ENCODE measurements at places on chromosomes 1 and 21.

- peak; percentile 70 for DNase-seq
Observed at GRCh38 chr1:189669846-189670245, 807.8 kb downstream of the BRINP3 start.

DNA sequence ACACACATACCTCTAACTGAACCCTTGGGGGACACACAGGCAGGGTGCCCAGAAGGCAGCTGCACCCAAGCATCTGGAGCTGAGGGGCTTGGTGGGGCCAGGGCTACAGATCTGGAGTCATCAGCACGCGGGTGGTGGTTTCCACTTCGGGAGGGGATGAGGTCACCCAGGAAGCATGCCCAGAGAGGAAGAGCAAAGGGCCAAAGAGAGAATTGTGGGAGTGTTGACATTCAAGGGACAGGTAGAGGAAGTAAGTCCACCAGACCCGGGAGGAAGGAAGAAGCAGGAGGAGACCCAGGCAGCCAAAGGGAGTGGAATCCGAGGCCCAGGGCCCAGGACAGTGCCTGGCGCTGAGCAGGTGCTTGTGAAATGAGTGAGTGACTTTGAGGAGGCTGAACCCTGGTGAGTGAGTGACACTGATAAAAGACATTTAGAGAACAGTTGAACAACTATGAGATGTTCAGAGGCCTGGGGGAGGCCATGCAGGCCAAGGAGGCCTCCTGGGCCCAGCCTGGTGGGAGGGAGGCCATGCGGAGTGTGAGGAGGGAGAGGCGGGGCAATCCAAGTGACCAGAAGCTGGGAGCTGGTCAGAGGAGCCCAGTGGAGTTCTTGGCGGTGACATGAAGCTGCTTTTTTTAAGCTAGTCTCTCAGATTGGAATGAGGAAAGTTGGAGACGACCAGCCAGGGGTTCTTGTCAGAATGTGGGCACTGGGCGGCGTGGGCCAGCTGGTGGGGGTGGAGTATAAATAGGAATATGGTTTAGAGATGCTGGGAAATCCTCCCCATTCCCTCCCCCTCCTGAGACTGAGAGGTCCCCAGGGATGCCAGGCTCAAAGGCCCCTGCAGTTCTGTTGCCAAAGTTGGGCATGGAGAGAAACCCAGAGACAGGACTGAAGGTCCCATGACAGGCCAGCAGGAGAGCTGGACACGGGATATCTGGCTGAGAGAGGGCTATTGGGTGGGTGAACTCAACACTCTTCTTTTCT, 7.9 kb downstream of the CDK18 start:
- no peak for DNase-seq

DNA sequence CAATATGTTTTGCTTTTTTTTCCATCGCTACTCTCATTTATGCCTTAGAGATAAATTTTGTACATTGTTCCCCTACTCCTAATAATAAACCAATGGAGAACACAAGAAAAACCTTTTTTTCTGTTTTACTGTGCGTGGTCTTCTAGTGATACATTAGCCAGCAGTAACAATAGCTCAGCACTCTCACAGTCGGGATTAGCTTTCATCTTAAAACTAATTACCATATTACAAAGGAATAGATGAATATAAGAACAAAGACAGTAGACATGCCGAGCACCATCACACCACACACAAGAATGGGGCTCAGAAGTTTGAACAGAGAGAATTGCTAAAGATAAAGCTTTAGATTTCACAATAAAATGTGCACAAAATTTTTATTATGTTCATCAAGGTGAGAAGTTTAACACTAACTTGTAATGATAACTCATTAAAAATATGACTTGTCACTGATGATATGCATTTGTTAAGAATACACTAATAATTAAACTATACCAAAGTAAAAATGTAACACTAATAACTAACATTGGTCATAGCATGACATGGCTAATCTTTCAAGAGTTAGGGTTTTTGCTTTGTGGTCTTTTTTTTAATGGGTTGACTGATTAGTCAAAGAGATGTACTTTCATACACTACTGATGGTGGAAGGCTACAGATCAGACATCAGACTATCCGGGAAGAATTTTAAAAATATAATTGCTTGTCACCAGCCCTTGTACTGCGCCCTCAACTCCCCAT, 61.8 kb downstream of the EXTL2 start:
- DNase-seq: no peak

GRCh38 chr1:27090911-27091310, 64.0 kb downstream of the SLC9A1 start:
- no peak for DNase-seq

DNA sequence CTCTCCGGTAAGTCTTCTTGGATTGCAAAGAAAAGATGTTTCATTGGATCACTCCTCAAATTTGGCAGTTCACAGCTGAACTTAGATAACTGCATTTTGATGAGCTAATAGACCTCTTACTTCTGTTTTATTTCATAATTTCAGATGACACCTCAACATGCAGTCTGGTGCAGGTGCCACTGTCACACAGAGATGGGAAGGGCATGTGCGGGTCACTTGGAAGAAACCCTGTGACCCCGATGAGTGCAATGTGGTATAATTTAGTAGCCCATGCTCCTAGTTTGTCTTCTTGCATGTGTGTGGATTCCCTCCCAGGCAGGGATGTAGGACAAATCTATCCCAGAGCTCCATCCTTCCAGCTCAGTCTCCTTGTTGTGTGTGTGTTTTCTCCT, 481 bp upstream of the SLAMF1 start:
- no peak for DNase-seq

DNA sequence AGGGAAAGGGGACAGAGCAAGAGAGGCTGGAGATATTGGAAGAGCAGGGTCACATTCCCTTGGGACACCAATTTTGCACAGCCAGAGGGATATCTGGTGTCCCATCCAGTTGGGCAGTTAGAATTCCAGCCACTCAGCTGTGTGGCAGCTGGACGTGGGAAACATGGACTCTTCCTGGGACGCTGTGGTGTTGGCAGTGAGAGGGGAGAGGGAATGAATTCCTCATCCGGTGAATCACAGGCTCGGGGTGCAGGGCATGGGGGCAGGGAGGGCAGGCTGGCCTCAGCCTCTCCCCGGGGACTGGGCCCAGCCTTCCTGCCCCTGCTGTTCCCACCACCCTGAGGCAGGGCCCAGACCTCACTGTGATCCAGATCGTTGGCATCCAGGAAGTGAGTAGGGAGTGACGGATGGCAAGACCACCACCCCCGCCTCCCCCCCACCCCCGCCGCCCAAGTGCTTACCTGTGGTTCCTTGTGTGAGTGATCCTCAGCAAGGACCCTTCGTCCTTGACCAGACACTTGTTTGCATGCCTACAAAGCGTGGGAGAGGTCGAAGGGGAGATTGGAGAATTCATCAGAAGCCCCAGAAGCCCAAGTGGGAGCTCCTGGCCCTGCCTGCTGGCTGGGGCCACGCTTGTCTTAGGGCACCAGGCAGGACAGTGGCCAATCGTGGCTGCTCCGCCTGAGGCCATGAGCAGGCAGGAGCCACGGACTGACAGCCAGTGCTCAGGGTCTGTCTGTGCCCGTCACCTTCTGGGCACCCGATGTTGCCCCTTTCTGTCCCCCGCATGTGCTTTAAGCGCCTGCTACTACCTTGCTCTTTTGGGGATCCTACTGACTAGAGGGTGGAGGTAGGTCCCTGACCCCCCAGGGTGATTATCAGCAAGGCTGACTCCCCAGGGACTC, 8.7 kb downstream of the WNT3A start:
- DNase-seq: peak; percentile 45

DNA sequence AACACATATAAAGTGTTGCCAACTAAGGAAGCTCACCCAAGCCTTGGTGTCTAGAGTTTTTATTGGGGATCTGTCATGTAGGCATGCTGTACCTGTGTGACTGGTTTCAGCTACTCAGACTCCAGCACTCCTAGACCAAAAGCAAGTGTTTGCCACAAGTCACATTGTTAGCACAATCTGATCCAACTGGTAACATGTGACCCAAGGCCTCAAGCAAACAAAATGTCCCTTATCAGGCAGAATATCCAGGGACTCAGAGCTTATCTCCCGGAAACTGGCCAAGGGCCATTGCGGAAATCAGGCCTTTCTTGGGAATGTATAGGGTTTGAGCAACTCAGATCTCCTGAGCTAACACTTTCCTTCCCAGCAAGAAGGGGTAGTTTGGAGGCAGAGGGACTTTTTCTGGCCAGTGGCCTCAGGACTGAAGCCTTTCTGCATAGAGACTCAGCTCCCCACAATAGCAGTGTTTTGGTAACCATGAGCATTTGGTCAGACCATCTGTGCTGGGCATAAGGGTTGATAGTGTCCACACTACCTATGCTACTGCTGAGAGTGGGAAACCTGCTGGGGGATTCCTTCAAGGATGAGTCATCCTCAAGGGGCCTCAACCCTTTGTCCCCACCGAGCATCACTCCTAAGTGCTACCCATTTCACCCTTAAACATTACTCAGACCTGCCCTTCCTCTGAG, 29.6 kb downstream of the NHLH2 start:
- no peak for DNase-seq

DNA sequence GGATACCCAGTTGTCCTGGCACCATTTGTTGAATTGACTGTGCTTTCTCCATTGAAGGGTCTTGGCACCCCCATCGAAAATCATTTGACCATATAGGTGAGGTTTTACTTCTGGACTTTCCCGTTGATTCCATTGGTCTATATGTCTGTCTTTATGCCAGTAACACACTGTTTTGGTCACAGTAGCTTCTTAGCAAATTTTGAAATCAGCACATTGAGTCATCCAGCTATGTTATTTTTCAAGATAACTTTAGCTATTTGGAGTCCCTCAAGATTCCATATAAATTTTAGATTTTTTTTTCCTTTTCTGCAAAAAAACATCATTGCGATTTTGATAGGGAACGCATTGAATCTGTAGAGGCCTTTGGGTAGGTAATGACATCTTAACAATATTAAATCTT, 235.6 kb downstream of the SMYD3 start:
- DNase-seq: peak; percentile 14

DNA sequence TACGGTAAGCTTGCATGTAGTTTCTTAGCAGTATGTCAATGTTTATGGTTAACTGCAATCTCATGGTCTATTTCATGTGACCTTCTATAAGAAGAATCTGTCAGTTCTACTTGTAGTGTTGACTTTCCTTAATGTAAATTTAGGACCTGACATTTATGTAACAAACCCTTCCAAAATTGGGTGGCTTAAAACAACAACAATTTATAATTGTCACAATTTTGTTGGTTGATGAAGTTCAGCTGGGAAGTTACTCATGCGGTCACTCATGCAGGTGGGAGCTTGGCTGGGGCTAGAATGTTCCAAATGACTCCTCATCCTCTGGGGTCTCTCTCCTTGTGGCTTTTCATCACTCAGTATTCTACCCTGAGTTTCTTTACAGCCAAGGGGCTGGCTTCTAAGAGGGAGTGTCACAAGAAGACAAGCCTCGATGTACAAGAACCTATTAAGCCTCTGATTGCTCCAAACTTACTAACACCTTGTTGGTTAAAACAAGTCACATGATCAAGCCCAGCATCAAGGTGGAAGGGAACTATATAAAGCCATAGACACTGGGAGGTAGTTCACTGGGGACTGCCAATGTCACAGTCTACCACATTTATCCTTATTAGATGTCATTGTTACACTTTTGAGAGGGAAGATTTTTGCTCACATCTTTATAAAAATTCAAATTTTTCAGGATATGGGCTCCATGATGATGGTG, 23.9 kb downstream of the CCN1 start:
- DNase-seq: no peak

- DNase-seq: no peak
Observed at GRCh38 chr1:111847466-111847865, 91.8 kb downstream of the DDX20 start.

GRCh38 chr1:52423771-52424170, 19.4 kb downstream of the PRPF38A start:
- DNase-seq: no peak

- no peak for DNase-seq
Observed at GRCh38 chr21:34252751-34253150, 111.1 kb upstream of the KCNE2 start.

- no peak for DNase-seq
Observed at GRCh38 chr1:64470665-64471217, 812 bp downstream of the CACHD1 start.

- peak; percentile 16 for DNase-seq
Observed at GRCh38 chr1:118487091-118487490, 302.1 kb upstream of the SPAG17 start.

- DNase-seq: no peak
Observed at GRCh38 chr1:161987872-161988271, 35.8 kb downstream of the OLFML2B start.

GRCh38 chr1:188931506-188931905, 1546.2 kb downstream of the BRINP3 start:
- no peak for DNase-seq

- no peak for DNase-seq
Observed at GRCh38 chr1:87318056-87318650, 10.5 kb upstream of the LMO4 start.

DNA sequence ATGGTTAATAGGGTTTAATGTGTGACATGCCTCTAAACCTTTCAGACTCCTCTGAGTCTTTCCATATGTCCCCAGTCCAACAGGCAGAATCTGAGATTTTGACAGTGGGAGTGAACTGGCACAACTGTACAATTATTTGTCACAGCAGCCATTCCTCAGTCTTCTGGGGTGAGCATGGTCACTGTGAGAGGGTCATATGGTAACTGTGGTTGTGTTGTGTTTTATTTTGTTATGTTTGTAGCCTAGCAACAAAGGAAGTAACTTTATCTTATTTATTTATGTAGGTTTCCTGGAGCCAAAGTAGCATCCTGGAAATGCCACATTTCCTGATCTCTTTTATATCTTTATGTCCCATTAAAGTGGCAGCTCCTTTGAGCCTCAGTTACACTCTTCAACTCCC, 1067.9 kb downstream of the TTLL7 start:
- no peak for DNase-seq

- no peak for DNase-seq
Observed at GRCh38 chr1:117698398-117699160, 92.7 kb downstream of the TENT5C start.

DNA sequence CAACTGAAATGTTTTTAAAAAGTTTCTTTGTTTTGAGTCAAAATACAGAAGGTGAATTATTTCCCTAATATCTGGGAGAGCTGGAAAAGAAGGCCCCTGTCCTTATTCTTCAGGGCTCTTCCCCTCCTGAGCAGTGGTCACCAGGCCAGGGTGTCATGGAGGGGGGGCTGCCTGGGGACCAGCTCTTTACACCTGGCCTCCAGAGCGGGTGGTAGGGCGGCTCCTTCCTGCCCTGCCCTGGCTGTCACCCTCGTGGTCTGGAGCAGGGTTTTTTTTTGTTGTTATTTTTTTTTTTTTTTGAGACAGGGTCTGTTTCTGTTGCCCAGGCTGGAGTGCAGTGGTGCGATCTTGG, 6.6 kb downstream of the SKI start:
- DNase-seq: no peak

DNA sequence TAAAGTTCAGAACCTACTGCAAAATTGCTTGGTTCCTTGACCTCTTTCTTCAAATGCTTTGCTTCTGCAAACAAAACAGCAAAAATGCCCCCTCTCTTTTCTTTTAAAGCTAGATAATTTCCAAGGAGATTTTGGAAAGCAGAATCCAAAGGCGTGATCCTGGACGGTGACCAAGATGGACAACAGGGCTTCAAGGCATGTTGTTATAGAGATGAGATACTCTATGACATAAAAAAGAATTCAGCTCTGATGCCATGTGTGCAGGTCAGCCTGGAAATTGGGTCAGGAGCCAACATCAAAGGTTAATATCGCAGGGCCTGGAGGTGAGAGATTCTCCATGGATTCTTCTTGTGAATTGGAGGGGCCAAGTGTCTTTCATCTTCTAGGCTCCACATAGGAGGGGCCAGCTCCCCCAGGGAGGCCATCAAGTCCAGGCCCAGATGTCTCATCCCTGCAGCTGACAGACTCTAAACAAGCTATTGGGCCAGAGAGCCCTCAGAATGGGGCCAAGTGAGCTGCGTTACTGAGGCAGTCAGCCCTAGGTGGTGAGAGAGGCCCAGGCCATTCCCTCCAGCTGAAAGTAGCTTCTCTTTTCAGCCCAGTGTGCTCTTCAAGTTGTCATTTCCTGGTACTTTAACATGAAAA, 45.5 kb downstream of the NMNAT2 start:
- DNase-seq: no peak

Data from fibroblast of upper back skin (primary cell).